ENCODE measurements at places on chromosomes 1 and 21.

- no peak for DNase-seq
Observed at GRCh38 chr1:226919587-226919986, 20.5 kb upstream of the COQ8A start.

GRCh38 chr1:31203215-31203614 is 36.5 kb downstream of the NKAIN1 start:
- DNase-seq = peak; percentile 38

- DNase-seq = no peak
Observed at GRCh38 chr1:36343651-36344394, 20.4 kb upstream of the EVA1B start.

GRCh38 chr1:39381839-39382238 is 109.6 kb upstream of the BMP8A start:
- no peak for DNase-seq

GRCh38 chr1:217275655-217276398 is 355.1 kb downstream of the GPATCH2 start:
- no peak for DNase-seq

DNA sequence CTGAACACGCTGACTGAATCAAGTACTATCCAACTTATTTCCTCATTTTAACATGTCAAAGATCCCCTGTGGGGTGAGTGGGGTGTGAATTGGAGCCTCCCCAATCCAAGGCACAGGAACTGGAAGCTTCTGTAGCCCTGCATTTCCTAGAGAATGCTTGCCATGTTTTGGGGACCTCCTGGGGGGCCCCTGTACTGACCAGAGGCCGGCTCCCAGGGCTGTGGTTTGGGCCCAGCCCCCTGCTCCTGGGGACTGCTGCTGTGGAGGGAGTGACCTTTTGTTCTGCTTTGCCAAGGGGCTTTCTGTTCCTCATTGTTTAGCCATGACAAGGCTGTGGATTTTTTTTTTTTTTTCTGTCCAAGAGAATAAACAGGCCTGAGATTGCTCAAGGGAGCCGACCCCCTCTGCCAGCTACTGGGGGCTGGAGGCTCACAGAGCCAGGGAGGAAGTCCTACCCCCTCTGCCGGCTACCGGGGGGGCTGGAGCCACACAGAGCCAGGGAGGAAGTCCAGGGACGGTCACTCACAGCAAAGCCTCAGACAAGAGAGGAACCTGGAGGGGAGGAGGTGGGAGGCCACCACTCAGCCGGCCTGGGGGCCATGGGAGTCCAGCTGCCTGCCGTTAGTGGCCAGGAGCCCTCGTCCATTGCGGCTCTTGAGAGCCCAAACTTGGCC is 17.4 kb downstream of the TNFRSF1B start:
- peak; percentile 65 for DNase-seq

- DNase-seq = no peak
Observed at GRCh38 chr1:43140010-43140409, 32.1 kb downstream of the EBNA1BP2 start.

- DNase-seq = no peak
Observed at GRCh38 chr1:160549665-160550006, 26.6 kb upstream of the SLAMF6 start.

DNA sequence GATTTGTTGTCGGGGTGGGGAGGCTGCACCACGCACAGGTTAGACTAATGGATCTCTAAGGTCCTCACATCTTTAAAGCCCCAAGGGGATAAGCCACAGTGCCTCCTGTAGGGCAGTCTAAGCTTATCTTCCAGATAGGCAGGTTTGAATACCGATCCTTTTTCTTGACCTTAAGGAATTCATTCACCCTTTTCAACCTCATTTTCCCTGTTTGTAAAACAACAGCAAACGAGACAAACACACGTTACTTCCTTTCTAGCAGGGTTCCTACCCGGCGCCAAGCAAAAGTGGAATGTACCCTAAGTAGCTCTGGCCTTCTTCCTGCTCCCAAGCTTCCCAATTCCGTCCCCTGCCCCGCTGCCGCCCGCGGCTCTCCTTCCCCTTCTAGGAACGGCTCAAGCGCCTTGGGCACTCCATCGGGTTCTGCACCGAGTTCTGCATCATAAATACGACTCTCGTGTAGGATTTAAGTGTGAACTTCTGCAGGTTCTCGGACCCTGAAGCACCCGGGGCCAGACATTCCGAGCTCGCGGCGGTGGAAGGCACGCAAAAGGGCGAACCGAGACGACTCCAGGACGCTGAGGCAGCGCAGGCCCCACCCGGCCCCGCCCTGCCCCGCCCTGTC is 548 bp upstream of the CDC20 start:
- no peak for DNase-seq

DNA sequence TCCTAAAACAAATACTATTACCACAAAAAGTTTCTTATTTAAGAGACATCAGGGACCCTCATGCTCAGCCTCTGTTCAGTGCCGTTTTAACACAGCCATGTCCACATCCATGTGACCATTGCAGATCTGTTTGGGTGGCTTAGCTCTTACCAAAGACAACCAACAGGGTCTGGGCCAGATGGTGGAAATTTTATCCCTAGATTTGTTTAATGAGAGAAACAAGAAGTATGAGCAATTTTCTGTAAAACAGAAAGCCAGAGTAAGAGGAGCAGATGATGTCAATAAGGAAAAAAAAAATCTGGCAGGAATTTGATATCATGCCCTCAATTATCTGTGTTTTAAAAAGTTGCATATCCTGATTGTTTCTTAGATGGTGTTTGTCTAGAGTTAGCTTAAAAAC is 299.9 kb downstream of the TM2D1 start:
- no peak for DNase-seq

GRCh38 chr1:204438628-204439027 is 27.0 kb upstream of the PPP1R15B start:
- no peak for DNase-seq

GRCh38 chr1:87786861-87787545 is 458.3 kb downstream of the LMO4 start:
- no peak for DNase-seq

DNA sequence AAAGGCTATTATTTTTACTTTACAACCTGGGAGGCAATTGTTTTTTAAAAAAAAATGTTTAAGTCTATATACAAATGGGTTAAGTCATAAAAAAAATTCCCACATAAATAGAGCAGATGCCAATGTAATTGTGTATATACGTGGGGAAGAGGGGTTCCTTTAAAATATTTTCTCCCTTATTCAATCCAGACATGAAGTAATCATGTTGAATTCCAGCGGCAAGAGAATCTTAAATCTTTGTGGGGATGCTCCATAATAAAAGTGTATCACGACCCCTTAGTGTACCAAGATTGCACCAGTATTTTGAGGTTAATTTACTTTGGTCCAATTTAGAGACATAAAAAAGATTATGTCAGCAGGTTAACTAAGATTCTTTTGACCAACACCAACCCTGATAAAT is 62.1 kb downstream of the ARID4B start:
- DNase-seq = no peak

GRCh38 chr1:85394130-85394529 is 70.8 kb downstream of the DDAH1 start:
- no peak for DNase-seq

GRCh38 chr1:85091671-85092280 is 43.5 kb upstream of the MCOLN3 start:
- DNase-seq = no peak

DNA sequence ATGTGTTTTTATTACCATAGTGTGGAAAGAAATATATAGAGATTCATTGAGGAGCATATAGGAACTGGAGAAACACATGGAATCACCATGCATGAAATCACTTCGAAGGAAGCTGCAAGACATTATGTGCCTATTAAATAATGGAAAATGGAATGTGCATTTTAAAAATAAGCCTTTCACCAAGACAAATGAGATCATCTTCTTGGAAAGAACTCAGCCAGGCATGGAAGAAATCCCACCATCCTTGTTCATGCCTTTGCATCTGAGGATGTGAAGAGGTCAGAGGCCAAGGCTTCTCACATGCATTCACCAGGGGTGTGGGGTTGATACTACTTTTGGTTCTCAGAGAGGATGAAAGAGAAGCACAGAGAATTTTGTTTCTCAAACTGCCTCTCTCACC is 50.0 kb downstream of the C1orf198 start:
- DNase-seq = no peak

DNA sequence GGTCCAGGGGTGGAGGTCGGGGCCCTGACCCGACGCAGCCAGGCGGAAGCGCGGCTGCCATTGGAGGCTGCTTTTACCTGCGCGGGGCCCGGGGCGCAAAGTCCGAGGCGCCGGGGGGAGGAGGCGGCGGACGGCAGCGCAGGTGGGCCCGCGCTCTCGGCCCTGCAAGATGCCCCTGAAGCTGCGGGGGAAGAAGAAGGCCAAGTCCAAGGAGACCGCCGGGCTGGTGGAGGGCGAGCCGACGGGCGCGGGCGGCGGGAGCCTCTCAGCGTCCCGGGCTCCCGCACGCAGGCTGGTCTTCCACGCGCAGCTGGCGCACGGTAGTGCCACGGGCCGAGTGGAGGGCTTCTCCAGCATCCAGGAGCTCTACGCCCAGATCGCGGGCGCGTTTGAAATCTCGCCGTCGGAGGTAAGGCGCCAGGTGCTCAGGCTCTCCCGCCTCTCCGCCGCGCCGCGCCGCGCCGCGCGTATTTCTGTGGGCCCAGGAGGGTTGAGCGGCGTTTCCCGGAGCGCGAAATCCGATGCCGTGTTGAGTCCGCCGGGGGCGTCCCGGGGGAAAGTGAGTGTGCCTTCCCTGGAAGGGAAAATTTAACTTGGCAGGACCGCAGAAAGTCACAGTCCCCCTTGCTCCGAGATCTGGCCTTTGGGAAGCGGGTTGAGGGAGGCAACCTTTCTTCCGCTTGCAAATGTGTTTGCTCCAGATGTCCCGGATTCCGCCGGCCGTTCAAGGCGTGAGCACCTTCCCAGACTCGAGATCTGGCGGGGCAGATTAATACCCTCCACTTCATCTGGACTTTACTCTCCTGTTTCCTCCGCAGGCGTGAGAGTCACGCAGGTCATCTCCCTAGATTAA is at the start of gene GIPC2:
Gene GIPC2 (plus strand): TSS at position 41 of the 853 bp plus-strand sequence. CDS start 129 bp downstream, at position 170.
- no peak for DNase-seq

GRCh38 chr21:44405948-44406872 is 49.1 kb upstream of the LRRC3 start:
- no peak for DNase-seq

- no peak for DNase-seq
Observed at GRCh38 chr21:36754241-36754898, 55.5 kb downstream of the SIM2 start.

DNA sequence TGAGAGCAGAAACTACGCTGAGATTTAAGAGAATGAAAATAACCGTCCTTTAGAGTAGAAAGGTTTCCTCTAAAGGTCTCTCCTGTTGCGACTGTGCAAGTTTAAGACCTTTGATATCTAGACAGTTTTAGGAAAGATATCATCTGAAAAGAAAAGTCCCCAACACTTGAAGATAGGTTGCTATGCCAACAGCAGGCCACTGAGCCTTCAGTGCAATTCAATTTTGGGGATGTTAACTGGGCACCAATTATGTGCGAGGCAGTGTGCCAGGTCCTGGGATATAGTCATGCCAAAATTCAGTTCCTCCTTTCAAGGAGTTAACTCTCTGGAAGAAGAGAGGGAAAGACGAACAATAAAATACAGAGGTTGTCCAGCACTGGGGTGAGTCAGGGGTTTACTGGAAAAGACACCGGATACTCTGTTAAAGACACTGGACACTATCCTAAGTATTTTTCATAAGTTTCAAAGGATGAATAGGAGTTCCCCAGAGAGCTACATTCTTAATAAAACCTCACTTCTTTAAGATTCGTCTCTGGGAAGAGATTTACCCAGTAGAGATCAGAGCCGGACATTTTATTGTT is 25.5 kb upstream of the ZNF281 start:
- DNase-seq = no peak

GRCh38 chr1:85549244-85549643 is 31.3 kb upstream of the CCN1 start:
- no peak for DNase-seq

- DNase-seq = no peak
Observed at GRCh38 chr1:192358822-192359221, 42.0 kb downstream of the RGS21 start.

DNA sequence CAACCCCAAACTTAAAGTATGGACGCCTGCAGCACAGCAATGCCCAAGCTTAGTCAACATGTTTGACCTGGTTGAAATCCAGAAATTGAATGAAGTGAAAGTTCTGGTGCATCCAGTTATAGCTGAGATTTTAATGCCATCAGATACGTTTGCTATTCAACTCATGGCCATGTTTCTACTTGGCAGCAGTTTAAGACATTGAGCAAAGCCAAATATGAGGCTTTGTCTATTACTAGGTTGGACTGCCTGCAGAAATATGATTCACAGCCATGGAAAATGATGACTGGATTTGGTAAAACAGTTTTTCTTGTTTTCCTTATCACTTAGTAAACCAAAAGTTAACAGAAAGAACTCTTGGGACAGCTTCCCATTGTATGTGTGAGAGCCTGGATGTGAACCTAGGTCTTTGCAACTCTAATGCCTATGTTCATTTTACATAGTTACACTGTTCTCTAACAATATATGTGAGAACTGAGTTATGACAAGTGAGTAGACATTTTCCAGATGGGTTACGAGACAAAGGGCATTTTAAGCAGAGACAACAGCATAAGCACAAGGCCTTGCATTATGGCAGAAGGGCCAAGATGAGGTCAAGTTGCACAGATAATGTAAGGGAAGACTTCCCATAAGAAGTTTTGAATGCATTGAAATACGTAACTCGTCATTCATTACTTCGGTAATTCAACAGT is 32.4 kb upstream of the MYSM1 start:
- DNase-seq = no peak

- DNase-seq = no peak
Observed at GRCh38 chr1:33532936-33533335, 60.5 kb downstream of the ZSCAN20 start.

GRCh38 chr1:28209700-28210099 is 23.1 kb downstream of the DNAJC8 start:
- no peak for DNase-seq

GRCh38 chr1:14888374-14888773 is 265.2 kb upstream of the TMEM51 start:
- DNase-seq = no peak

DNA sequence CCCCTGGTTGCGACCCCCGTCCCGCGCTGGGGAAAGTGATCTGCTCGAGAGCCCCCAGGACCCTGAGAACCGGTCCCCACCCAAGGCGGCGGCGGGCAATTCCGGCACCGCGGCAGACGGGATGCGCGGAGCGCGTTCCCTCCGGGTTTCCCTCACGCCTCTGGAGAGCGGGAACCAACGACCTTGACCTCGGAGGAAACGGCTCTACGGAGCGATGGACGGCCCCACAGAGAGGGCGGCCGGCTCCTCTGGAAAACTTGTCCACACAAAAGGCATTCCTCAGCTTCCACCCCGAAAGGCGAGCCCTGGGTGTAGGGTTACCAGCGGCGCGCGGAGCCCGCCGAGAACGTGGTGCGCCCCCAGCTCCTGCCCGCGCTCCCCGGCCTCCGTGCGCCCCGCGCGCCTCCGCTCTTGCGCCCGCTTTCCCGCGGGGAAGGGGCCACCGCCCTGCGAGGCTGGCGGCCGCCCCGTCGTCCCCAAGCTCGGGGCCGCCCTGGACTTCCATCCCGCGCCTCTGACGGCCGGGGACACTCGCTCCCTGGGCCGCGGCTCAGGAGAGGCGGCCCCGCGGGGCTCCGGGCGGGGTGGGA is 391 bp upstream of the KIAA1614 start:
- no peak for DNase-seq

Measured in nucleus accumbens (tissue), 56 donors.